Naive thymus-derived CD8-positive, alpha-beta T cell (primary cell): ENCODE measurements at places on chromosomes 12 and 14.

DNA sequence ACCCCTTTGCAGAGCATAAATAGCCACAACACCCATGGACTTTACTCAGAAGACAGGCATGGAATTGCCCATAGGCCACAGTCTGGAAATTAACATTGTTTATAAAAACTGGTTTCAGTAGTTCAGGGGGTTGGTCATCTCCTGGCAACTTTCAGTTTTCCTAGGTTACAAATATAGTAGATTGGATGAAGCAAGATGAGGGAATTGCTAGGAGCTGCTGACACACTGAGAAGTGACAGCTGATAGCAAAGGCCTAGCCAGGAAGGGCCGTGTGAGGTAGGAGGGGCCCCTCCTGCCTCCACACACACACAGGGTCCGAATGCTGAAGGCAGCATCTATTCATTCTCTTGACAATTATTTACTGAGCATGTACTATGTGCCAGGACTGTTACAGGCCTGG is 8.3 kb downstream of the GALNT16 start:
- no peak for DNase-seq

DNA sequence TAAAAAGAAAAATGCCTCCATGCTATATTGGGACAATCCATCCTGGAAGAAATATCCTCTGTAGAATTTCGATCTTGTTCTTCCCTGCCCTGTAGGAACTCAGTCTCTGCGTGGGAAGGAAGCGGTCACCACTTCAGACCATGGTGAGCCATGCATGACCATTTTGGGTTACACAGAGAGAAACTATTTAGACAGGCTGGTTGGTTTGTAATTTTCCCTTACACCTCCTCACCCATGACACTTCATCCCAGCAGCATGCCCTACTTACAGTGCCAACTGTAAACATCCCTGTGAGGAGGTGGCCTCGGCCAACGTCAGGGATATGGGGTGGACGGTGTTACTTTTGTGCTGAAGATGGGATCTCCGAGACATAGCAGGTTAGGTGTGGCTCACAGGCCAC is 121.4 kb downstream of the SMOC1 start:
- no peak for DNase-seq

- no peak for DNase-seq
Observed at GRCh38 chr12:68178774-68179439, 19.4 kb upstream of the IFNG start.

- no peak for DNase-seq
Observed at GRCh38 chr12:122480753-122481152, 20.0 kb downstream of the ZCCHC8 start.

DNA sequence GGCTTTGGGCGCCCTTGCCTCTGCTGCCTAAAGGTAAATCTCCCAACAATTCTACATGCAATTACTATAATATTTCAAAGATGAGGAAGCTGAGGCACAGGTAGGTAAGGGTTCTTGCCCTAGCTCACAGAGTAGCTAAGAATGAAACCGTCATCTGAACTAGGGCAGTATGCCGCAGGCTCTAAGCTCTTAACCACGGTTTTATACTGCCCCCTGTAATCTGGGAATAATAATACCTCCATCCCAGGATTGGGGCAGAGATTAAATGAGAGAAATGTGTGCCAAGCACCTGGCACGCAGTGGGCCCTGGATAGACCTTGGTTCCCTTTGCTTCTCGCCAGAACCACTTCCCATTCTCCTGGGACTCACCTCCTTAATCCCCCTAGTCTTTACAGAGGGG is 1.5 kb upstream of the HRK start:
- DNase-seq = no peak

GRCh38 chr12:98830657-98831056 is 185.6 kb downstream of the APAF1 start:
- no peak for DNase-seq

DNA sequence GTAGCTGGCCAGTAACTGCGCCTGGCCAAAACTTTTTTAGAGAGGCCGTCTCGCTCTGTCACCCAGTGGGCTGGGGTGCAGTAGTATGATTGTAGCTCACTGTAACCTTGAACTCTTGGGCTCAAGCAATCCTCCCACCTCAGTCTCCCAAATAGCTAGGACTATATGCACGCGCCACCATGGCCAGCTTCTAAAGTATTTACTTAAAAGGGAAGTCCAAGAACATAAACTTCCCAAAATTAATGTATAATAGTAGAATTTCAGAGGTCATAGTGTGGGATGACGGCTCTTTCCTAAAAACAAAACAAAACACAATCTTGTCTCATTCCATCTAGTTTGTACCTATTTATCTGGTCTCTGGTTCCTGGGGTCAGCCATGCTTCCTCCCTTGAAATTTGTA is 42.2 kb upstream of the FOS start:
- DNase-seq = no peak

DNA sequence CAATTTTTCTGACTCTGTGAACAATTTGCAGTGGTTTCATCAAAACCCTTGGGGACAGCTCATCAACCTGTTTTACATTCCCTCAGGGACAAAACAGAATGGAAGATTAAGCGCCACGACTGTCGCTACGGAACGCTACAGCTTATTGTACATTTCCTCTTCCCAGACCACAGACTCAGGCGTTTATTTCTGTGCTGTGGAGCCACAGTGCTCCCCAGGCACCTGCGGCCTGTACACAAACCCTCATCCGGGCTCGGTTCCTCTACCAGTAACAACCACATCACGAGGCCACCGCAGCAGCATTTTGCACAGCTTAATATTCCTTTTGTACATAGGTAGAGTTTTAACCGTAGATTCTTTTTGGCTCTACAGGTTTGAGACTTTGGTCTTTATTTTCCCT is 397.4 kb upstream of the OR4E1 start:
- DNase-seq = peak; percentile 56

DNA sequence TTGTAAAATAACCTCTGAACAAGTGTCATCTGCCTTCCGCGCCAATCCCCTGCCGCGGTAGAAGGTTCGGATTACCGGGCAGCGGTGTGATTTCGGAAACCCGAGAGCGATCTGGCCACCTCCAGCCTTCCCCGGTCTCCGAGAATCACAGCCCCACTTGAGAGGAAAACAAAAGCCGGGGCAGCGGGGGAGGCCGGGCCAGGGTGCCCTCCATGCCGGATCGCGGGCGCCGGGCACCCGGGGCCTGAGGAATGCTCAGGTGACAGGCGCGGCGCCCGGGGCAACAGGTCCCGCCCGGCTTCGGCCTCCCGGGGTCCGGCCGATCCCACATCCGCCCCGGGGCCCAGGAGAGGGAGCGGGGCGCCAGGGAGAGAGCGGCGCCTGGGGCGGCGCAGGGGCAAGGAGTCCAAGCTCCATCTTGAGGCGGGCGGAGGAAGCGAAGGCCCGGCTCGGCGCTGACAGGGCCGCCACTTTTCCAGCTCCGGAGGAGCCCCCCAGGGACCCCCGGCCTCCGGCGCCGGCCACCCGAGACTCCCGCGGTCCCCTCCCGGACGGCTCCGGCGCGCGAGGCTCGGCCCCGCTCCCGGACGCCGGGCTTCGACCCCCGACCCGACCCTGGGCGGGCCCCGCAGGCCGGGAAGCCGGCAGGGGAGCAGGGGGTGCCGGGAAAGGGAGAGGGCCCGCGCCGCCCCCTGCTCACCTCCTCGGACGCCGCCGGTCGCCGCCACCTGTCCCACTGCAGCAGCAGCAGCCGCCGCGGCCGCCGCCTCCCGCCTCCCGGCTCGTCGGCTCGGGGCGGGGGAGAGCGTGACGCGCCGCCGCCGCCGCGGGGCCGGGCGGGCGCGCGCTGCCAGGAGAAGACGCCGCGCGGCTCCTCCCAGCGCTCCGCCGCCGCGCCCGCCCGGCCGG is at the start of gene CLIP1:
Gene CLIP1 (minus strand): TSS at position 849 of the 909 bp plus-strand sequence. CDS start 42,217 bp downstream, outside the sequence.
- peak; percentile 55 for DNase-seq

- no peak for DNase-seq
Observed at GRCh38 chr12:26513363-26514043, 318.1 kb downstream of the SSPN start.

DNA sequence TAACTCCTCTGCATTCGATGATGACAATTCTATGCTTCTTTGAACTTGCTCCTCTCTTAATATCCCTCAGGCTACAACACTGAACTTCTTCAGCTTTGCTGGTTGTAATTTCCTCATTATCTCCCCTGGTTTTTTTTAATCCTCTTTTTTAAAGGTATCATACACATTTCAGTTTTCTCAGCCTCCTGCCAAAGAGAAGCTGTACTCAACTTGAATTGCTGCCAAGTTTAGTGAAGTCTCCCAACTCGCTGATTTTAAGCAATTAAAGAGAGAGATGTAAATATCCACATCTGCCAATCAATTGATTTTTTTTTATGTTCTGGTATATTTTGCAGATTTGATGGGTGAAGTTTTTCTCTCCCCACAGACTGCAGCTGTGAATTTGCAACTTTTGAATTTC is 817.8 kb downstream of the GALC start:
- DNase-seq = no peak

GRCh38 chr12:116582610-116583009 is 23.4 kb downstream of the MAP1LC3B2 start:
- no peak for DNase-seq

- peak; percentile 41 for DNase-seq
Observed at GRCh38 chr12:6039894-6040601, 84.4 kb downstream of the VWF start.
